ENCODE measurements at places on chromosomes 2 and 18.

GRCh38 chr2:112767693-112768330 lies 3.4 kb upstream of the CKAP2L start:
- no peak for DNase-seq

DNA sequence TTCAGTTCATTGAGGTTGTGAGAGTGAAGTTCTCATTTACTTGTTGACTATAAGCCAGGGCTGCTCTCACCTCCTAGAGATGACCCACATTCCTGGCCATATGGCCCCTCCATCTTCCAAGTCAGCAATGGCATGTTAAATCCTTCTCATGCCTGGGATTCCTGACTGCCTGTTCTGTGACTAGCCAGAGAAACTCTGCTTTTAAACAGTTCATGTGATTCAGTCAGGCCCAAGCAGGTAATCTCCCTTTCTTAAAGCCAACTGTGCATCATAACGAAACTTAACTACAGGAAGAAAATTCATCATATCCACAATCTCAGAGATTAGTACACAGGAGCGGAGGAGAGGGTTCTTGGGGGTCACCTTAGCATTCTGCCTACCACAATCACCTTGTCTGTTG lies 11.5 kb downstream of the DPP4 start:
- no peak for DNase-seq

DNA sequence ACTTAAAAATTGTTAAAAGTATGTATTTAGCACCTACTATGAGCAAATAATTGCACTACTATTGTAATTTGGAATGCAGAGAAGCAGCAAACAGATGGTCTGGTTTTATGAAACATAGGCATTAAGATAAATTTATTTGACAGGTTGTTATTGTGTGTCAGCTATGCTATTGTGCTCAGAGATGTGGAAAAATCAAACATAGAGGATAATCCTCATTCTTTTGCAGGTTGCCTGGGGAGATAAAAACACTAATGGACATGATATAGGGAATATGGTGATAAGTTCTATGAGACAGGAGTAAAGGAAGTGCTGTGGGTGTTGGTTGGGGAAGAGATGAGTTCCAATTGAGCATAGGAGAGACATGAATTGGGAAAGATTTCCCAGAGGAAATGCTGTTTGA lies 71.3 kb downstream of the PPP1R1C start:
- DNase-seq = no peak

GRCh38 chr18:77112747-77113092 lies 19.9 kb downstream of the MBP start:
- no peak for DNase-seq

GRCh38 chr2:188850786-188851185 lies 123.4 kb upstream of the COL3A1 start:
- no peak for DNase-seq

GRCh38 chr2:238445409-238446190 lies 18.9 kb downstream of the ASB1 start:
- no peak for DNase-seq

- DNase-seq = no peak
Observed at GRCh38 chr2:67466734-67467133, 69.6 kb downstream of the ETAA1 start.

DNA sequence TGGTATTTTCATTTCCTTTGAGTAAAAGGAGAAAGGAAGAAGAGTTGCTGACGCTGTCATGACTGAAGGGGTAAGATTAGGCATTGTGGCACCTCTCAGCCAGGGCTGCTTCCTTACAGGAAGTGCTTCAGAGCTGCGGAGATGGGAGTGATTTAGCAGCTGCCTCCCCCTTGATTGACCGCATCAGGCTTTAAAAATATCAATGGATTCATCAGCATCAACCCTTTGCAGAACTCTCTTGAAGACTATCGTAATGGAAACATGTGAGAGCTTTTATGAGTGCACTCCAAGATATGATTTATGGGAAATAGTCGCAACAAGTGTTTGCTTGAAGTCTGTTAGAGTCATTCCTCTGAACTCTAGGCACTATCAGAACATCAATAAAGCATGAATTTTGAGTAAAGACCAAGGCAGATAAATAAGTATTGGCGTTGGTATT lies 141.1 kb downstream of the CSRNP3 start:
- no peak for DNase-seq

DNA sequence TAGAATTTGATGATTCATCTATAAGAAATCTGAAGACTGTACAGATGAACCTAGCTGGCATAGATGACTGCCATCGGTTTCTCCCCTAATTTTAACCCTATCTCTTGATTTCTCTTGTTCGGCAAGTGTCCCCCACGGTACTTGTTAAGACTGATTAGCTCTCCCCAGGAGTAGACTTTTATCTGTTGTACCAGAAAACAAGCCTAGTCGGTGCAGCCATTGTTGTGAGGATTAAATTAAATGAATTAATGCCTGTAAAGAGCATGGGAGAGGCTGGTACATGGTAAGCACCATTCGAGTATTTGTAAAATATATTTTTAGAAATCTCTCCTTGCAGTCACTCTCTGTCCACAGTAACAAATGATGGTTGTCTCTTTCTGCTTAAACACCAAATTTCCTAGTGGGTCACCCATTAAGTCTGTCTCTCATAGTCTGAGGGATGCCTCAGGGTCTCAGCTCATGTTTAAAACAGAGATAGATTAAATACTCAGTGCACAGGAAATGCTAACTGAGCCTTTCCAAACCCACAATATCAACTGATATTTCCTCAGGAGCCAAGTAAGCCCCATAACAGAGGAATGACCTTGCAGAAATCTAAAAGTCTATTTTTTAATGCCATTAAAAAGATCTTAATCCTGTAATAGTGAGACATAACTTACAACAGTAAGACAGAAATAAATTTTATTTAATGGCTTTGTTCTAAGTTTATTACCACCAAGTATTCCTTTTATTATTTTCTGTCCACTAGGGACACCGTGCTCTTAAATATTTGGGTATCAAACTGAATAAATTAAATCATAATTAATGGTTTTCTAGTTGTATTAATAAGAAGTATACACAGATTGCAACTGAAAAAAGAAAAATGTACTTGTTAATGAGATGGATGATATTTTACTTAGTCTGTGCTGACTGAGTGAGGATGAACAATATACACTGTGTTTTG lies 2.9 kb upstream of the B4GALT6 start:
- no peak for DNase-seq

- DNase-seq = no peak
Observed at GRCh38 chr2:22694856-22695255, 690.1 kb upstream of the KLHL29 start.

DNA sequence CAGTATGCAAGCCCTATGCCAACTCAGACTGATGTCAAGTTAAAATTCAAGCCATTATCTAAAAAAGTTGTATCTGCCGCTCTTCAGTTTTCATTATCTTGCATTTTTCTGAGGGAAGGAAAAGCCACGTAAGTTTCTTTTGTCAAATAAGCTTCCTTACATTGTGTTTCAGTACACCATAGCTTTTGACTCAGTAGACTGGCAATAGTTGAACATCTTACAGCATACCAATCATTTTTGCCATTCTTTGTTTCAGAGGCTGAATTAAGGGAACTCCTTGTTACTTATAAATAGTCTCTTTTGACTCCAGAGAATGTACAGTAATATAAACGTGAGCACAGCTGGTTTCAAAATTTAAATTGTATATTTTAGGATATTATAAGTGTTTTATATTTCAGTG lies 120.6 kb downstream of the EHBP1 start:
- no peak for DNase-seq

DNA sequence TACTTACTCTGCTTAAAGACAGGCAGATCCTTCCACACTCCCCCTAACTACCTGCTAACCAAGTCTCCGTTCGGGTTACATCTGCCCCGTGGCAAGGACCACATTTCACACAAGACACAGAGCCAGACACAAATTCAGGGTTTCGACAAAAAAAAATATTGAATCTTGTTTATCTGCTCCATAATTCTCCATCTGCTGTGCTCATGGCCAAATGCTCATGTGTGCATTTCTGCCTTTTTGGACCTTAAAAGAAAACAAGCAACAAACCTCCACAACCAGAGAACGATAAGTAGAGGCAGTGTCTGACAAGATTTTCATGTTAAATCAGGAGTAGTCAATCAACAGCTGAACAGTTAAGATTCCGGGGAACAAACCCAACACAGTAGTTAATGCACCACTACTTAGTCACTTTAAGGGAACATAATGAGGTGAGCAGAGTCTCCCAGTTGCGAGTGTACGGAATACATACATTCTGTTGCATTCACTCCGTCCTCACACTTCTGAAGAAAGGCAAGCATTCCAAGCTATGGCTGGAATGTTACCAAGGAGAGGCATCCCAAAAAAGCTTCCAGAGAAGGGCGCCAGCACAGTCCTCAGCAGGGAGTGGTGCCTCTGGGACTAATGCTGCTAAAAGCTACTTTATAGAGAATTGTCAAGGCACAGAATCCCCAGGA lies 121.0 kb downstream of the ANKRD44 start:
- DNase-seq = no peak

DNA sequence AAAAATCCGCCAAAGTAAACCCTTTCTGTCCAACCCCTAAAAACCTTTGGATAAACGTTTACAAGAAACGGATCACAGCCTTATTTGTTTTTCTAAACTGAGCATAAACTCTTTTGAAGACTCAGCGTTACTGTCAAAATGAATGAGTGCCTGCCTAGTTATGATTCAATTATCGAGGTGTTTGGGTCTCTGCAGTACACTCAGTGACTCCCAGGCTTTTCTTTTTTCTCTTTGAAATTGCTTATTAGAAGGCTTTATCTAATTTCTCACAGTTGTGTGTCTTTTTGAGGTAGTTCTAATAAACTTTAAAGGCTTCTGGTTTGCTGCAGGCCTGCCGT lies 663 bp downstream of the RHBDD1 start:
- DNase-seq = no peak

DNA sequence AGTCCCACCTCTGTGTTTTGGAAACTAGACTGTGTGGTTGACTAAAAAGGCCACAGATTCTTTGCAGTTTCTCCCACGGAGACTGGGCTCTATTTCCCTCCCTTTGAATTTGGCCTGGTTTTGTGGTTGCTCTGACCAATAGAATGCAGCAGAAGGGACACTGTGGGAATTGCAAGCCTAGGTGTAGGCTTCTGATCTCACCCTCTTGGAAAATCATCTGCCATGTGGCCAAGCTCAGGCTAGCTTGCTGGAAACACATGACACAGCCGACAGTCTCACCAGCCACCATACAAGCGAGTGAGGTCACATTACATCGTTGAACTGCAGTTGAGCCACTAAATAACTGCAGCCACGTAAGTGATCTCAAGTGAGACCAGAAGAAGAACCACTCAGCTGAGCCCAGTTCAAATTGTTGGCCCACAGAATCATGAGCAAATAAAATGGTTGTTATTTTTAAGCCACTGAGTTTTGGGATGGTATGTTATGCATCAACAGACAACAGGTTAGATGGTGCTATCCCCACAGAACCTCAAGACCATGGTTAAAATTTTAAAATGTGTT lies 319.1 kb upstream of the MEX3C start:
- no peak for DNase-seq

DNA sequence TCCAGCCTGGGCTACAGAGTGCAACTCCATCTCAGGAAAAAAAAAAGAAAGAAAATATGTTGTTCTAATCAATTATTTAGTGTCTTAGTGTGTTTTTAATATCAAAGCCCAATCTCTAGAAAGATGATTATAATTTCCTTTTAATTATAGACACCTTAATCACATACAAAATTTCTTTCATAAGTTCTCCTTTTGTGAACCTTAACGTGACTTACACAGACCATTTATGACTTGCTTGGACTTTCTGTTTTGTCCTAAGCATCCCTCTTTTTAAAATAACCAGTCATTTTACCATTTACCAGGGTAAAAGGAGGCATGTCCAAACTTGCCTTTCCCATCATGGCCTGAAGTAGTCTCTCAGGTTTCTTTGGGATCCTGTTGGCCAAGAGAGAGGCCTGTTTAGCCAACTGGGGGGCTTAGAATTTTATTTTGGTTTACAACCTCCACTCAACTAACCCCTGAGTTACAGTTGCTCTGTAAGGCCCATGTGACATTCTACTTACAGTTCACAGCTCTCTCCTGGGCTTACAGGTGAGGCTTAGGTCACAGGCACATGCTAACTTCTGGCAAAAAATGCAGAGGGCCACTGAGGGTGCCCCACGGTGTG lies 23.9 kb upstream of the GPR155 start:
- DNase-seq = no peak

DNA sequence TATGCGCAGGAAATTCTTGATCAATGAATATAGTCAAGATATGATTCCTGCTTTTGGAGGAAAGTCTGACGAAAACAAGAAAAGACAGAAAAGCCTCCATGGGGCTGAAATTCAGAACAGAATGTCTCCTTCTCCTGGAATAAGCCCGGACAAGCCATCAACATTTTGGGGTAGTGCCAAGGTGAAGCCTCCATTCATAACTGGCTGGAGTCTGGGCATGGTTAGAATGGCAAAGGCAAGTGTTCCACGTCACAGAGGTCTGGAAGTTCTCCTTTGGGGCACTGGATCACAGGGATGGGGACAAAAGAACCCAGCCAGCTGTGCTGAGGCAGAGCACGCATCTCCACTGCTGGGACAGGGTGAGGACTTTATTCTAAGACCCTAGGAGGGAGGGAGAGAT lies 505.7 kb downstream of the CMPK2 start:
- DNase-seq = no peak

DNA sequence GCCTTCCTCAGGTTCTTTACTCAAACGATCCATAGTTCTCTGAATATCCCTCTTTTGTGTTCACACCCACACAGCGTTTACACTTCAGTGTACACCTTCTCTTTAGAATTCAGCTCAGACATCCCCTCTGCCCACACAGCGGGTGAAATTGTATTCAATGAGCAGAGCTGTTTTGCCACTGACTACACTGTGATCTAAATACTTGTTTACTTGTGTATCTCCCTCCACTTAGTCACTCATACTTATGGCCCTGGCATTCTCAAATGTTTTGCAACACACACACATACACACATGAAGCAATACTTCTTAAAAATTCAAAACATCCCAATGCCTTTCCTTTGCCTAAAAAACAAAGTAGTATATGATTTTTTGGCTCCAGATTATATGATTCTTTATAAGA lies 297.1 kb downstream of the TMX3 start:
- DNase-seq = no peak

GRCh38 chr2:45776160-45776955 lies 124.9 kb downstream of the PRKCE start:
- no peak for DNase-seq

DNA sequence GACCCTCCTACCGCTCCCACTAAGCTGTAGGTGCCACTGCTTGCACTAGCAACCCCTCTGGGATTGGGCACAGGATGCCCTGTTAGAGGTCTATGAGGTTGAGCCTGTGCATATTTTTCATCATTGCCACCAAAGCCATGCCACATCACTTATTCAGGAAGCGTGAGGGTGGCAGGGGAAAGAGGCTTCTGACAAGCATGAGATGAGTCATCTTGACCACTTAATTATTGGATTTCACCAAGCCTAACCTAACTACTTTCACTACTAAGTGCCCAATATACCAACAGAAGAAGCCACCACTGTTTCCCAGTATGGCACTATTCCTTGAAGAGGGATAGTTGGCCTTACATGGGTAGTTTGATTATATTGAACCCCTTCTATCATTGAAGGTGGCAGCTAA lies 181.3 kb upstream of the EPHA4 start:
- DNase-seq = no peak

Measured in NCI-H524 treated with DMSO at 0.1 percent for 48 hours (cell line).